CD4-positive, alpha-beta T cell (primary cell): ENCODE measurements at places on chromosomes 3 and 15.

GRCh38 chr3:52247409-52248164, 2.0 kb downstream of the PPM1M start:
- DNase-seq = no peak

- DNase-seq = no peak
Observed at GRCh38 chr3:70096376-70097066, 97.0 kb downstream of the SAMMSON start.

DNA sequence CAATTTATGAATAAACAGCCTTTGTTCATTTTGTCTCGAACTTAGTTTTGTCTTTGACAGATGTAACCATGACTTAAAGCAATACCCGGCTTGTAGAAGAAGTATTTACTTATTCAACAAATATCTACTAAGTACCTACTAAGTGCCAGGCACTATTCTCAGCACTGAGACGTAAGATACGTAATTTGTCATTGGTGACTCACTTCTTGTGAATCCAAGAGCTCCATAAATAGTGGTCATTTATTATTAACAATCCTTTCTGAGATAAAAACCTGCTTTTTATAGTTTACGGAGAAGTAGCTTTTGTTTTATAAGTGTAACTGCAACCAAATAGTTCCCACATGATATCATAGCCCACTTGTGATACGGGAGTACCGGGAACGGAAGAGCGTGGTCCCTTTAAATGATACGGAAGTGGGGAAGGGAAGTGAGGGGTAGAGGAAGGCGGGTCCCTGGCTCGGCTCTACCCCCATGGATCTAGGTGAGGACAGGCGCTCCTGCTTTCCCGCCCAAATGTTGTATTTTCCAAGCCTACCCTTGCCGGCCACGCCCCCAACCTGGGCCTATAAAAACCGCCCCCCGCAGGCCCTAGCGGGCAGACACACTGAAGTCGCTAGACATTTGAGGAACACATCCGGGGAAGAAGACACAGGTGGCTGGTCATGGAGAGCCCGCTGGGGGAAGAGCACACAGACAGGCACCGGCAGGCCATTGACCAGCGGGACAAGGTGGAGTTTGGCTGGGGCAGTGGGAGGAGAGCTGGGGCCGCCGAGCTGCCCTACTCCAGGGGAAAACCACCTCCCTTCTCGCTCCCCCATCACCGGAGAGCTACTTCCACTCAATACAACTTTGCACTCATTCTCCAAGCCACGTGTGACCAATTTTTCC, at the start of gene SAMMSON:
Gene SAMMSON, plus strand, starts transcription at position 594 of the 888 bp plus-strand sequence.
- DNase-seq = no peak

GRCh38 chr3:178551916-178552321, 15.7 kb downstream of the KCNMB2 start:
- no peak for DNase-seq

DNA sequence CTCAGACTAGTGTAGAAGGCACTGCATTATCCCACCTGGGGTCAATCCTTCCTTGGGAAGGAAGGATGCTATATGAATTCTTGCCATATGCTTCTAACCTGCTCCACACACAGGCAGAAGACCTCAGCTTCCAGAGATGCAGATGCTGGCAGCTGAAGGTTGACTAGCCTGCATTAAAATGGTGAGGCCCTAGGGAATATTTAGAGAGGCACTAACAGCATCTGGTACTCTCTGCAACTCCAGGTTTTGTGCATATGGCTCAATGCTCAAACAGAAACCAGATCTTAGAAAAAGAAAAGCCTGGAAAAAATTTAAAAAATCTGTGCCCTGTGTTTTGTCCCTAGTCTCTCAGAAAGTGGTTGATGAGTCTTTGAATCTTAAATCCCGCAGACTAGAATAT, 56.0 kb upstream of the MYRIP start:
- DNase-seq = no peak

- DNase-seq = no peak
Observed at GRCh38 chr3:122146466-122146865, 37.0 kb upstream of the CASR start.

DNA sequence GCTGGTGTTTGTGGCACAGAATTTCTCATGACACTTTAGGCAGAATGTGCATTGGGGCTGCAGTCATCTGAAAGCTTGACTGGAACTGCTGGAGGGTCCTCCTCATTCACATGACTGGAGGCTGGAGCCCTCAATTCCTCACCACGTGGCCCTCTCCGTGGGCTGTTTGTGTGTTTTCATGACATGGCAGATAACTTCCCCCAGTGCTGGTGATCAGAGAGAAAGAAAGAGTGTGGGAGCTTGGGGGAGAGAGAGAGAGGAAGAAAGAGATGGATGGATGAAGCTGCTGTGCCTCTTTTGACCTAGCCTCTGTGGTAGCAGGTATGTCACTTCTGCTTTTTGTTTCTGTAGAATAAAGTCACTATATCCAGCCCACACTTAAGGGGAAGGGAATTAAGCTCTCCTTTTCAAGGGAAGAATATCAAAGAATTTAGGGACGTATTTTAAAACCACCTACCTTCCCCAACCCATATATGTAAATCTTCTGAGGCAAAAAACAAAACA, 169.6 kb upstream of the IL12A start:
- DNase-seq = no peak

- DNase-seq = no peak
Observed at GRCh38 chr3:108806316-108806715, 16.3 kb upstream of the TRAT1 start.
